ENCODE measurements at places on chromosomes 4 and X.

GRCh38 chr4:185708348-185708747 lies 103.6 kb downstream of the SORBS2 start:
- DNase-seq: peak; percentile 58

GRCh38 chr4:157080605-157081004 lies 4.7 kb downstream of the GLRB start:
- DNase-seq: no peak

DNA sequence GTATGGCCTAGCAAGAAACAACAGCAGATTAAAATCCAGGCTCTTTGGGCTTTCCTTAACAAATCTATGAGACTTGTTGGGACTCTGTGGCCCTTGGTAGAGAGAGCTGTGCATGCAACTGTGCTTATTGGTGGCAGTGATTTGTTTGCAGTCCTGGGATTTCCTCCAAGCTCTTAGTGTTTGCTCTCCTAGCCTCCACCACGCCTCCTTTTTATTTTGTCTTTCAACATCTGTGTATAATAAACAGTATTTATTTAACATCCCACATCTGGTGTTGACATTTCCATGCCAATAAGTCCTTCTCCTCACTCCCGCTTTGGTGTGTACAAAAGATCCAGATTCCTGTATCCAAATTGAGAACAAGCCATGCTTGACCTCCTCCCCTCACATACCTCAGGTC lies 3.1 kb downstream of the TNMD start:
- no peak for DNase-seq

- DNase-seq: no peak
These were observed 15.6 kb downstream of the PDZD4 start for GRCh38 chrX:153814591-153815315.

GRCh38 chr4:6463311-6464289 lies 8.8 kb downstream of the PPP2R2C start:
- DNase-seq: no peak

GRCh38 chr4:130563185-130563888 lies 1467.4 kb downstream of the C4orf33 start:
- DNase-seq: peak; percentile 35

DNA sequence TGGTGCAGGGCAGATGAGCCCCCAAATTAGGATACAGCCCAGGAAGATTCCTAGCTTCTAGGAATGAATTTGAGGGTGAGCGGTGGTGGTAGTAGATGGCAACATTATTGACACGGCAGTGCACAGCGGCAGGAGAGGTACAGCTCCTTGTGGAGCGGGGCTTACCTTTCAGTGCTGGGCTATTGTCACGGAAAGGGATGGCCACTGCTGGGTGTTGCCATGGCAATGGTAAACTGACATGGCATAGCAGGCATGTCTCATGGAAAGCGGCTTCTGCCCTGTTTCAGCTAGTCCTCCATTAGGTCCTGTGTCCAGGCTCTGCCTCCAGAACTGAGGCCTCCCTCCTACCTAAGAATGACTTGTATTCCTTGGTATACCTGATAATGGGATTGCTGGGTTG lies 81.8 kb upstream of the WDR1 start:
- no peak for DNase-seq

GRCh38 chr4:139848028-139848427 lies 182.4 kb downstream of the MGST2 start:
- DNase-seq: no peak
